ENCODE measurements at places on chromosomes 16 and 17. TPM values are rescaled to one million over a fixed set of nuclear protein-coding genes. Genes with fewer than 3 reads are reported as not detected.

GDE1 gene
- total RNA-seq: 44.5 TPM

HOXB4 gene
- 1.00 TPM for total RNA-seq

CMTM2 gene
- not detected for total RNA-seq

TNFRSF13B gene
- not detected for total RNA-seq

BOLA2B gene
- total RNA-seq: 67.1 TPM

CARHSP1 gene
- 148 TPM for total RNA-seq
